ENCODE measurements at places on chromosomes 11 and 22. TPM values are rescaled to one million over a fixed set of nuclear protein-coding genes. Genes with fewer than 3 reads are reported as not detected.
A peak's percentile ranks its signal among the peaks of the same experiment; 100 is the strongest.

DNA sequence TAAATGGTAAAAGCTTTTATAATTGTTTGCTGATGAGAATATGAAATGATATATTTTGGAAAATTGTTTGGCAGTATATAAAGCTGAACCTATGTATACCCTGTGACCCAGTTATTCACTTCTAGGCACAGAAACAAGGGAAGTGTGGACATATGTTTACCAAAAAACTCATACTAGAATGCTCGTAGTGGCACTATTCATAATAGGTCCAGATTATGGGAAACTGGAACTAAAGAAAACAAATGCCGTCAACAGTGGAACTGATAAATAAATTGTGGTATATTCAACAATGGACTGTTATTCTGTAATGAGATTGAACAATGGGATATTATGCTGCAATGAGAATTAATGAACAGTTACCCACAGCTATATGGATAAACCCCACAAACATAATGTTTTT is 32.8 kb downstream of the CSTPP1 start:
- H3K4me1 ChIP-seq = no peaks in the 10 kb centered on the region
- H3K36me3 ChIP-seq = no peaks in the 10 kb centered on the region
- no peak overlapping the region for H3K4me3 ChIP-seq

- H3K27ac ChIP-seq = no peak overlapping the region
- no peak for DNase-seq
- H3K4me3 ChIP-seq = no peak overlapping the region
- no peaks in the 10 kb centered on the region for H3K27me3 ChIP-seq
These were observed 3.7 kb downstream of the TRPM5 start for GRCh38 chr11:2440646-2441045.

The APOA5 gene
- total RNA-seq = 0.87 TPM

DNA sequence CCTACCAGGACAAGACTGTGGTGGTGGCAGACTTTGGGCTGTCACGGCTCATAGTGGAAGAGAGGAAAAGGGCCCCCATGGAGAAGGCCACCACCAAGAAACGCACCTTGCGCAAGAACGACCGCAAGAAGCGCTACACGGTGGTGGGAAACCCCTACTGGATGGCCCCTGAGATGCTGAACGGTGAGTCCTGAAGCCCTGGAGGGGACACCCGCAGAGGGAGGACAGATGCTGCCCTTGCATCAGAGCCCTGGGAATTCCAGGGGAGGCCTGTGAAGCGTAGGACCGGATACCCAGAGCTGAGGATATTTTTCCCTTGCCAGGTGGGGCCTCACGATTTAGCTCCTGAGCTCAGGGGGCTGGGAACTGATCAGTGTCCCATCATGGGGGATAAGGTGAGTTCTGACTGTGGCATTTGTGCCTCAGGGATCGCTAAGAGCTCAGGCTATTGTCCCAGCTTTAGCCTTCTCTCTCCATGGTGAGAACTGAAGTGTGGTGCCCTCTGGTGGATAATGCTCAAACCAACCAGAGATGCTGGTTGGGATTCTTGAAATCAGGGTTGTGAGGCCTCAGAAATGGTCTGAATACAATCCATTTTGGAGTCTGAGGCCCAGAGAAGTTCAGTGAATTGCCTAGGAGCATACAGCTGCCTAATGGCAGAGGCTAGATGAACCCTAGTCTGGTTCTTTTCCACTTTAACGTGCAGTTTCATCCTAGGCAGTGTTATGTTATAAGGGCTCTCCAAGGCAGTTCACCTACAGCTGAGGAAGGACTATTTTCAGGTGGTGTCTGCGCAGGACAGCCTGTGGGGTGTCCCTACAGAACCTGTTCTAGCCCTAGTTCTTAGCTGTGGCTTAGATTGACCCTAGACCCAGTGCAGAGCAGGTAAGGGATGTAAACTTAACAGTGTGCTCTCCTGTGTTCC is 19.5 kb downstream of the PIK3IP1 start:
- peak overlapping the region; percentile 63 for H3K27ac ChIP-seq
- no peaks in the 10 kb centered on the region for H3K27me3 ChIP-seq
- no peaks in the 10 kb centered on the region for H3K4me1 ChIP-seq
- H3K4me3 ChIP-seq = no peak overlapping the region

DNA sequence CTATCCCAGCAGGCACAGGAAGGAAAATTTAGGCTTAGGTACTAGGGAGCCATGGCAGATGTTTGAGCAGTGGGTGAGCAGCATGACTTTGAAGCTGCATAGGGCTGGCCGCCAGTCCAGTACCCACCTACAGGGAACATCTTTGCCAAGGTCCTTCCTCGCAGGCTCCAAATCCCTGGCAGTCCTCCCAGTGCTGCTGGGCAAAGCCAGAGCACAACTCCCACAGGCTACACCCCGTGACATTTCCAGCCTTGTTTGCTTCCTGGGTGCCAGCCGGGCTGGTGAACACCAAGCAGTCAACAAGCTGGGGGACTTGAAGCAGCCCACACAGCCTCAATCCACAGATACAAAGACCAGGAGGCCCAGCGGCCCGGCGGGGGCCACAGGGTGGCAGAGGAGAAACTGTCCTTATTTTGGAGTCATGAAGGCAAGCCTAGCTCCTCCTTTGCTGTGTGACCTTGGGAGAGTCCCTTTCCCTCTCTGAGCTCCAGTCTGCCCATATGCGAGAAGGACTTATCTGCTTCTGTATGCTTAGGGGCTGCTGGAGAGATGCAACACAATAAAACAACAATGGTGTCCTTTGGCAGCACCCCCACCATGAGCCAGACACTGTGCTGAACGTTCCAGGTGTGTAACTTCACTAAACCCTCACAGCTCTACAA is 28.0 kb downstream of the TPST2 start:
- H3K27ac ChIP-seq = no peak overlapping the region
- no peaks in the 10 kb centered on the region for H3K4me1 ChIP-seq
- peak; percentile 60 for DNase-seq

DNA sequence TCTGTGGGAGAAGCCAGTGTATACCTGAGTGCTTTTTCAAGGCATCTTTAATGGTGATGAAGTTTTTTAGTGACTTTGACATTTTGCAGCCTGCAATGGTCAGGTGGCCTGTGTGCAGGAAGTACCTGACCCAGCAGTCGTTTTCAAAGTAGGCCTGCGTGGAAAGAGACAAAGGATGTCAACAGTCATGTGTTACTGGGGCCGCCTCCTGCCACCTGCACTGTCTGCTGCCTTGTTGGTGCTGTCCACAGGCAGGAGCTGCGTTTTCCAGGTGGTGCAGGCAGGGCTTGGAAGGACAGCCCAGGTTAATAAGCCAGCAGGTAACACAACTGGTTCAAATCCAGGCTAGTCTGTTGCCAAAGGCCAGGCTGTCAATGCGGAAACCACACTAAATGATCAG is 26.5 kb upstream of the NAP1L4 start:
- no peak overlapping the region for H3K27ac ChIP-seq
- H3K4me1 ChIP-seq = peaks cover 3% of the 10 kb centered on the region
- H3K4me3 ChIP-seq = no peak overlapping the region
- H3K27me3 ChIP-seq = no peaks in the 10 kb centered on the region
- peaks cover 4% of the 10 kb centered on the region for H3K36me3 ChIP-seq
- DNase-seq = no peak
